Transverse colon (tissue), 4 donors: ENCODE measurements at places on chromosomes 11 and 22. TPM values are rescaled to one million over a fixed set of nuclear protein-coding genes. Genes with fewer than 3 reads are reported as not detected.

Gene ARRB1
- 75.6 TPM for total RNA-seq

Gene SMC1B
- not detected for total RNA-seq

DNA sequence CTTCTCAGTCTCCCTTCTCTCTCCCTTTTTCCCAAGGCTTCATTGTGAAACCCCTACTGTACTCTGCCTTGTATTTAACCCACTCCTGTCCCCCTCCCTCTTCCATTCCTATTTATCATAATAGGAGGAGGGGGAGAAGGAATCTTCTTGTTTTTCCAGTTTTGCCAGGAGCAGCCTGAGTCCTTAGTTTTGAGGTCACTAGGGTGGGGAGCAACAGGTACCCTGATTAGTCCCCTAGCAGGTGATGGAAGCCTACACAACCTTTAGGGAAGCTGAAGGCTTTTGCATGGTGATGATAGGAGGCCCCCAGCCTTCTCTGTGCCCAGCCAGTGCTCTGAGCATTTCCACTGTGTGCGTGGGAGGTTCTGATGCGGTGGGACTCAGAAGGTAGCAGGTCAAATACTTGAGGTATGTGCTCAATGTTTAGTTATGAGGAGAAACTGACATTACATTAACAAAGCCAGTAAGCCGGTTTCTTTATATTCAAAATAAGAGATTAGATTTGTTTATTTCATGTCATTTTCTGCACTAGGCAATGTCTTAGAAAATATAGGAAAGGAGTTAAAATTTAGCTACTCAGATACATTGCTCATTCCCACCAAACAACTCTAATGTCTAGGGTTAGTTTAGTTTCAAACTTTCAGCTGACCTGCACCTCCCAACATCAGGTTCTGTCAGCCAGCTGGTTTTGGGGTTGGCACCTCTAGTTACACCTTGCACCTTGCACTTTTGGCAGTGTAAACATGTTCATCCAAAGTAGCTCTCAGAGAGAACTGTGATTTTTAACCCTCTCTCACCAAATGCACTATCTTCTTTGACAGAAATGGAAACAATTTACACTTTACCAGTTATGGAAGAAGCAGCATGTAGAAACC, 26.0 kb downstream of the PARVA start:
- no peak for DNase-seq

DNA sequence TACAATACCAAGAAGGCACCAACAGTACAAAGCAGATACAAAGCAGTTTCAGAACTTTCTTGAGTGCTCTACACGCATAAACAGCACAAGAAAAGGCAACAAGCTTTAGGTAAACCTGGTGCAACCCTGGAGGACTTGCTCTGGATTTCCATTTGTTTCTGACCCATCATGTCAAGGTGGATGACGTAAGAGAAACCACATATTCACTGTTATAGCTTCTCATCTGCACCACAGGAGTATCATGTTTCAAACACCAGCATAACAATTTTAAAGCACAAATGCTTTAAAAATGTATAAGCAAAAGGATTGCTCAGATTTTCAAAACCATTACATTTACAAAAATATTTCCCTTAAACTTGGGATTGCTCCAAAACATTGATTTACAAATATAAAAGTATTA, 25.0 kb upstream of the YPEL1 start:
- no peak for DNase-seq

Gene GUCY1A2
- total RNA-seq = 0.79 TPM

Gene STK33
- 2.0 TPM for total RNA-seq

- no peak for DNase-seq
Measured at GRCh38 chr22:30040499-30041260, 39.6 kb upstream of the HORMAD2 start.

Gene OPCML
- not detected for total RNA-seq
